ENCODE measurements at places on chromosomes 3 and 15.

GRCh38 chr15:57220205-57220604, 156.1 kb upstream of the CGNL1 start:
- DNase-seq: peak; percentile 5

DNA sequence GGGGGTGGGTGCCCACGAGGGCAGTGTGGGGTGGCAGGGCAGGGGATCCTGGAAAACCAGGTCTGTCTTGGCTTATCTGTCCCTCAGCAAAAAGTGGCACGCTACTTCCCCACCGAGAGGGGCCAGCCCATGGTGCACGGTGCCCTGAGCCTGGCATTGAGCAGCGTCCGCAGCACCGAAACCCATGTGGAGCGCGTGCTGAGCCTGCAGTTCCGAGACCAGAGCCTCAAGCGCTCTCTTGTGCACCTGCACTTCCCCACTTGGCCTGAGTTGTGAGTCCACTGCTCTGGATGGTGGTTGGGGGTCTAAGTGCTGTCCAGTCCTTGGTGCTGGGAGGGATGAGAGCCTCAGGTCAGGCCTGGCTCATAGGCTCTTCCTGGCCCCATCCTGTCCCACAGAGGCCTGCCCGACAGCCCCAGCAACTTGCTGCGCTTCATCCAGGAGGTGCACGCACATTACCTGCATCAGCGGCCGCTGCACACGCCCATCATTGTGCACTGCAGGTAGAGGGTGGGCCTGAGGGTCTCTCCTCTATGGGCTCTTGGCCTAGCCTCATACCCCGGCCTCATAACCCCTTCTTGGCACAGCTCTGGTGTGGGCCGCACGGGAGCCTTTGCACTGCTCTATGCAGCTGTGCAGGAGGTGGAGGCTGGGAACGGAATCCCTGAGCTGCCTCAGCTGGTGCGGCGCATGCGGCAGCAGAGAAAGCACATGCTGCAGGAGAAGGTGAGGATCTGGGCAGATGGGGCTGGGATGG, 31.1 kb downstream of the PTPN23 start:
- no peak for DNase-seq

DNA sequence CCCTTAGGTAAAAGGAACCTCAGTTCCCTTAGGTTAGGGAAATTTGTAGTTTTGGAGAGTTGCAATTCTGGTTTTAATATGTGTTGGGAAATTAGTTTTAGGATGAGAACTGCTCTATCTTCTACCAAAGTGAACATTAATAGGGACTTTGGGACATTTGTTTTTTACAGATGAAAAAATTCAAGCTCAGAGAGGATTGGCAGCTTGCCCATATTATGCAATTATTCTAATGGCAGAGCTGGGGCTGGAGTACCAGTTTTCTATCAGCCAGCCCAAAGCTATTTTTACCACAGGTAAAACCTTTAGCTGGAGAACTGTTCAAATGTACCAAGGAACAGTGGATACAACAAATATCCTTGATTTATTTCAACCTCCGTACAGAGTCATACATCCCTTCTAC, 127.0 kb downstream of the CPNE4 start:
- no peak for DNase-seq

DNA sequence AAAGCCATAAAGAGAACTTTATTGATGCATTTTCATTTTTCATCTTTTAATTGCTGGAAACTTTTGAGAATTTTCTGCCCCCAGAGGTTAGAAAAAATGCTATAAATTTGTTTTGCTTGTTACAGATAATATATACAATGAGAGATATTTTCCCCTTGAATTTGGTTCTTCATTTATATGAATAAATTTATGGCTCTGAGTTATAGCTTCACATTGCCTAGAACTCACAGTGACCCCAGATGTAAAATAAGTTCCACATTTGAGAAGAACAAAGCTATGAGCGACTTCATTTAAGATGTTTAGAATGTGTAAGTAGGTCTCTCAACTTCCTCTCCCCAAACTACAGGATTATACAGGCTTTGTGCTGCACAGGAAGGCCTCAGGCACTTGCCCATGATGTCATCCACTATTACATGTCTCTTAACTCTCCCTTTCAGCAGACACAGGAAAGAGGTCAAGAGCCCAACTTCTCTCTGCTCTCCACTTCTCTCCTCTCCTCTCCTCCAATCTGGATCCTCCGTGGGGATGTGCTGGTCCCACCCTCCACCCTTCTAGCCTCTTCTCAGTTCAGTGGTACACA, 92.8 kb downstream of the DUT start:
- no peak for DNase-seq

- no peak for DNase-seq
Measured at GRCh38 chr3:158560979-158561378, 10.0 kb upstream of the MLF1 start.

GRCh38 chr3:42647821-42648459, 5.6 kb upstream of the ZBTB47 start:
- DNase-seq: no peak

Data from NCI-H1694 treated with DMSO at 0.1 percent for 48 hours (cell line).